ENCODE measurements at places on chromosomes 2 and 18.

DNA sequence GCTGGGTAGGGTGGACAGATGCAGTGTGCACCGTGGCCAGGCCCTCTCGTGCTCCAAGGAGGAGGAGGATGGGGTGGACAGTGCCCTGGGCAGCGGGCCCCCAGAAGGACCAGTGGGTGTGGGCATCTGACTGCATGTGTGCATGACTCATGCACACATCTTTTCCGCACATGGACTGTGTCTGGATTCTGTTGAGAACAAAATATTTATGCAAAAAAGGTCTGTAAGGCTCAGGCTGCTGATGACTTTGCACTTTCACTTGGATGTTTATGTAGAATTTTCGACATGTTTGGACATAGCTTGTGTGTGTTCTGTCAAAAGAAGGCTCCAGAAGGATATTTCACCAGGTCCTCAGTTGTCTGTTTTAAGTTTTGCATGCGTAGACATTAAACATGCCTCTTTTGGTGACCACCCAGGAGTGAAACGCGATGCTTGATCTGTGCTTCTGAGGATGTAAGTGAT is 45.6 kb downstream of the MTCL1 start:
- no peak for DNase-seq

GRCh38 chr18:44679914-44680272 is 795 bp upstream of the SETBP1 start:
- no peak for DNase-seq

GRCh38 chr2:9310798-9311197 is 104.2 kb downstream of the ASAP2 start:
- DNase-seq: no peak

- DNase-seq: no peak
Observed at GRCh38 chr18:49276680-49277079, 183.8 kb downstream of the DYM start.

- DNase-seq: no peak
Observed at GRCh38 chr18:2979871-2980790, 32.8 kb downstream of the LPIN2 start.

DNA sequence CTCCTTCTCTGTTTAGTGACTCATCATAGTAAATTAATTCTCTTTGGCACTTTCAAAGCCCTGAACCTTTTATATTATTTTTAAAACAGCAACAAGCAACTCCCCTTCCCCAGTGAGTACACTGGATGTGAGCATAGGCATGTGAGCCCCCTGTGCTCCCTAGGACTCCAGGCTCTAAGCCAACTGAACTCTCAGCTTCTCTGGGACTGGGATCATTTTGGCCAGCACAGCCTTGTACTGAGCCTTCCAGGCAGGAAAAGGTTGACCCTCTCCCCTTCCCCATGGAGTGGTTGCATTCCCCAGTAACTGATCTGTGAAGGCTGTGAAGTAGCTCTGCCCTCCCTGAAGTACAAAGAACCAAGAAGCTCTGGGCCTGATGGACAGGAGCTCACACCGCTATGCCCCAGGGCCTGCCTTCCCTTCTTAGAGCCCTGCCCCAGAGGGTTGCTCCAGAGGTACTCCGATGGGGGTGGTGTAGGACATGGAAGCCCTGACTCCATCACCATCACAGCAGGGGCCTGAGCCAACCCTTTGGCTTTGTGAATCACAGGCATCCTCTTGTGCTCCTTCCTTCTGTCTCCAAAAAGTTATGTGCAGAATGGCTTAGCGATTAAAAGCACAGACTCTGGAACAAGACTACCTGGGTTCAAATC is 57.8 kb downstream of the ADD2 start:
- no peak for DNase-seq

DNA sequence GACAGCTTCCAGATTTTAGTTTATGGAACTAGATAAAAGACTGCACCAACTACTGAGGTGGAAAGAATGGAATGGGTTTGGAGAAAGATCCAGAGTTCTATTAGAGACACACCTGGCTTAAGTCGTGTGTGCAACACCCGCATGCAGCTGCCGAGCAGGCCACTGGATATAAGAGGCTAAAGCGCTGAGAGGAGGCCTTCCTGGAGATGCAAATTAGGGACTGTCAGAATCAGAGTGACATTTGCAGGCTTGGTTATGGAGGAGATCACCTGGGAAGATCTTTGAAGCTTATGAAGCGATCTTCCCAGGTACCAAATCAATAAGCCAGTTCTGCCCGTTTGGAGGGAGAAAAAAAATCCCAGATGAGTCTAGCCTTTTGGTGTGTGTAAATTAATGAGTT is 30.4 kb upstream of the KLHL29 start:
- no peak for DNase-seq

GRCh38 chr2:239055756-239056493 is 208.0 kb downstream of the TWIST2 start:
- no peak for DNase-seq
